Activated naive CD4-positive, alpha-beta T cell treated with anti-CD3 and anti-CD28 coated beads for 36 hours (primary cell): ENCODE measurements at places on chromosomes 4 and X.

GRCh38 chr4:18479825-18480224, 458.3 kb upstream of the LCORL start:
- no peak for DNase-seq

DNA sequence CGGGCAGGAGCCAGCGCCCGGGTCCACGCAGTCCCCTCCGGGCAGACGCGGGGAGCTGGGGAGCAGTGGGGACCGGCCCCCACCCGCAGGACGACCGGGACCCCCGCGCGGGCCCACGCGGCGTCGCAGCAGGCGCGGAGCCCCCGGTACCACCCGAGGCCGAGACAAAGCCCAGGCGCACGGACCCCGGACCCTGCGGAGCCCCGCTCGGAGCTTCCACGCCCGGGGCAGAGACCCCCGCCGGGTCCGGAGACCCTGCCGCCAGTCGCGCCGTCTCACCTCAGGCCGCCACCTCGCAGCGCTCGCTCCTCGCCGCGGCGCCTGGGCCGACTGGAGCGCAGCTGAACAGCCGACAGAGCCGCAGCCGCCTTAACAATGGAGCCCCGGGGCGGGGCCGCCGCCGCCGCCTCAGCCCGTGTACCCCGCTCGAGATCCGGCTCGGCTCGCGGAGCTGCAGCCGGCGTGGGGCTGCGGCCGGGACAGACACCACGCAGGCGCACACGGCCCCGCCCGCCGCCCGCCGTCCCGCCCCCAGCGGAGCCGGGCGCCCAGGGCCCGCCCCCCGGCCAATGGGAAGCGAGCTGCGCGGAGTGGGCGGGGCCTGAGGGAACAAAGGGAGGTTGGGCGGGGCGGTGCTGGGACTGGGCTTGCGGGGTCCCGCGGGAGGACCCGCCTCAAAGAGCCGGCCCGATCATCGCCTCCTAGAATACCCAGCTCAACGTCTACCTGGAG, at the start of gene AFAP1:
AFAP1 (minus strand) TSS at position 485 of the 732 bp plus-strand sequence. CDS start 67,783 bp downstream, outside the sequence.
- peak; percentile 86 for DNase-seq

GRCh38 chrX:65601530-65602220, 65.8 kb upstream of the MSN start:
- peak; percentile 66 for DNase-seq

DNA sequence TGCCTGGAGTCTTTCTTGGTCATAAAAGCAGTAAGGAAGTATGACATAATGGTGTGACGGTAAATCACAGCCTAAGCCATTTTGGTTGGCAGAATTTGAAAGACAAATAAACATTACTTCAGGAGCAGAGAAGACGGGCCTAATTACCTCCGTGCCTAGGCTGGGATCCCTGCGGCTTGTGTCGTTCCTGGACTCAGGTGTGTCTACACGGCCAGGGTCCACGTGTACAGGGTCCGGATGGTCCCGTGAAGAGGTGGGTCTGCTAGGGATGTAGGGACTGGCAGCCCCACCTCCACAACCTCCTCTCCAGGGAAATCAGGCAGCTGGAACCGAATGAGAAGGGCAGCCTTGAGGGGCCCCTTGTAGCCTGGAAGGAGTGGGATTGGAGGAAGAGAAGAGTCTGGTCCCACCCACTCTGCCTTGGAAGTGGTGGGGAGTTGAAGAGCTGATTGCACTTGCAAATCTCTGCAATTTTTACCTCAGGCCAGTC, 55.4 kb upstream of the PLAC1 start:
- DNase-seq = no peak

- no peak for DNase-seq
These were observed 7.9 kb upstream of the FAM13A start for GRCh38 chr4:89064848-89065247.

DNA sequence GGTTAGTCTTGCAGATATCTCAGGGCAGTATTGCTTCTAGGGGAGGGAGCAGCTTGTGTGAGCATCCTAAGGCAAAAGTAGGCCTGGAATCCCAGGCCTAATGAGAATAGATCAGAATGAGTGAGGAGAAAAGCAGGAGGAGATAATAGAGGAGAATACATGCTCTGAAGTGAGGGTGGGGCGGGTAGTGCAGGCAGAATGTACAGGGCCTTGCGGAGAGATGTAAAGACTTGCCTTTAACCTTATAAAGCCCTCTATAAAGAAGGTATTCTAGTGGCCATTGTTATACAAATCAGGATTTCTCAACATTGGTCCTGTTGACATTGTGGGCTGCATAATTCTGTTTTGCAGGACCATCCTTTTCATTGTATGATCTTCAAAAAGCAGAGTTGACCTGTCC, 855.3 kb downstream of the PCDH7 start:
- DNase-seq = no peak

GRCh38 chrX:32798990-32799389, 412.4 kb downstream of the DMD start:
- no peak for DNase-seq

GRCh38 chr4:66777097-66777496, 768.2 kb downstream of the CENPC start:
- DNase-seq = no peak

DNA sequence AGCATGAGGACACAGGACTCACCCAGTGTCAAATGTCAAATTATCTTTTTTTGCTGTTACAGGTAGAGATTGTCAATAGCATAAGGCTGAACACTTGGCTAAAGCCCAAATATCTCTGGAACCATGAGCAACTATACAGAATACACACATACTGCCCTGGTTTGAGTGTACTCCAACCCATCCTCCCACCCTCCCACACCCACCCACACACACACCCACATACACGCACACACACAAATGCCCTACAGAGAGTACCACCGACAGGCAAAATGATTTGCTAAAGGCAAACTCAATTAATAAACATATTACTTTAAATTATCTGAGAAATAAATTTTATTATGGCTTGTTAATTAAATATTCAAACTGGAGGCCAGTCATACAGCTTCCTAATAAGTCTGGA, 173.1 kb upstream of the MAP3K15 start:
- DNase-seq = no peak

- DNase-seq = no peak
These were observed 21.9 kb upstream of the SPON2 start for GRCh38 chr4:1194010-1194900.
